SW 1271 (cell line): ENCODE measurements at places on chromosomes 1 and 21.
A peak's percentile ranks its signal among the peaks of the same experiment; 100 is the strongest.

GRCh38 chr1:205077934-205078311 is 6.3 kb downstream of the TMEM81 start:
- no peak for DNase-seq

GRCh38 chr1:209486861-209487593 is 96.5 kb upstream of the CAMK1G start:
- DNase-seq = no peak

DNA sequence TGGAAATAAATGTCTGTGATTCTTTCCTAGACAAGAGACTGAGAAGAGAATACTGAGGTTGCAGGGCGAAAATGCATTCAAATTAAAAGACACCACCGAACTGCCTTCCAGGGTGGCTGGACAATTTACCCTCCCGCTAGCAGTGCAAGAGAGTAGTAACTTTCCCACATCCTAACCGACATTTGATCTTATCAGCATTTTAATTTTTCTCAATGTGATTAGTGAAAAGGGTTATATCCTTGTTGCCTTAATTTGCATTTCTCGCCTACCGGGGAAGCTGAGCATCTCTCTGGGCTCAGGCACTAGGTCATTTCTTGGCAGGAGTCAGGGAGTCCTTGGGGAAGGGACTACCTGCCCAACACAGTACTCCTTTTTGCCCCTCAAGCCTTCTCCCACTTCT is 2.8 kb downstream of the TNFRSF8 start:
- no peak for DNase-seq

DNA sequence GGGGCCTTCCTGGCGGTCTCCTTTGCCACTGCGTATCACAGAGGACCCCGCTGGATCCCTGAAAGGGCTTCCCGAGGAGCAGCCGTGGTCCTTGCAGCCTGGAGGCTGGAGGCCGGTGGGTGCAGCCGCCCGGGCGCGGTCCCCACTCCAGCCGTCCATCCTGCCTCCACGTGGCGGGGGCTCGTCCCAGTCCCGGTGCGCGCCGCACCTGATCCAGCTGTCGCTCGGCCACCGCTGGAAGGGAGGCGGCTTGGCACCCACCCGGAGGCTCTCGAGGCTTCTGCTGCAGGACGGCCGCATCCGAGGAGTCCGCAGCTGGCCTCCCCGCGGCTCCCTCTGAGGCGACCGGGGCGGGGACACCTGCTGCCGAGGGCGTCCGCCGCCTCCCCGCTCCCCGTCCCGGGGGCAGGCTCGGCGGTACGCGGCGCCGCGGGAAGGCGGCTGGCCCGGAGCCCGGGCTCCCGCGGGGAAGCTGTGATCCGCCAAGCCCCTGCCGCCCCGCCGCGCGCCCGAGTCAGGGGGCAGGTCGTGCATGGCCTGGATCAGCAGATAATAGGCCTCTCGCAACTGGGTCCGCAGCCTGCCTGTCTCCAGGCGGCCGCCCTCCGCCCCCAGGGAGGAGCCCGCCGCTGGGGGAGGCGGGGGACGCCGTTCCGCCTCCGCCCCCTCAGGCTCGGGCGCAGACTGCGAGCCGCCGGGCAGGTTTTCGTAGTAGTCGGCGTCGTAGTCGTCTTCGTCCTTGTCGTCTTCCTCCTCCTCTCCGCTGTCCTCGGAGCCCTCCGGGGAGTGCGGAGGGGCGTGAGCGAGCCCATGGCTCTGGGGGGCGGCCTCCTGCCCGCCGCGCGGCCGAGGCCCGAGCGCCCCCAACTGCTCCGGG is at the start of gene SYDE2:
TSS of gene SYDE2 (minus strand) at position 554 of the 877 bp plus-strand sequence. CDS start at position 534, 20 bp downstream.
- peak; percentile 6 for DNase-seq

DNA sequence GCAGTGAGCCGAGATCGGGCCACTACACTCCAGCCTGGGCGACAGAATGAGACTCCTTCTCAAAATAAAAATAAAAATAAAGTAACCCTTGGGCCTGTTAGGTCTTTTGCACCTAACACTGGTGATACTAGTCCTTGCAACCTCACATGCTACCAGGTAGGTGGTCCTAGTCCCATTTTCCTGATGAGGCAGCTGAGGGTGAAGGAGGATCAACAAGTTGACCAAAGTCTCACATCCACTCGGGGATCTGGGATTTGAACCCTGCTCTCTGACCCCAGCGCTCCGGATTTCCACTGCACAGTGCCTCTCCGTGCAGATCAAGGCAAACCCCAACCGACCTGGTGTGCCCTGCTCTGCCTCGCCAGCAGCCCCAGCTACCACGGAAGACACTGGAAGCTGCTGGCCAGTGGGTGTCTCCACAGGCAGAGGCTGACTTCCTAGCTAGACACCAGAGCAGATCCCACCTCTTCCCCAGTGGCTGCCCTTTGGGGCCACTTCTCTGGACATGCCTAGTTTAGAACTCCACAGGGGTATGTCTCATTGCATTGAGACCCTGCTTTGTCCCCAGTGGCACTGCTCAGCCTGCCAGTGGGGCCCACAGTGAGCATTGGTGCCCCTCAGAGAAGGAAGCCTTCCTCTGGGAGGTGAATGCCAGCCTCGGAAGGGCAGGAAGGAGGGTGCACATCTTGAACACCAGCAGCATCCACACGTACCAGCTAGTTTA is 27.6 kb downstream of the LDLRAP1 start:
- DNase-seq = no peak

DNA sequence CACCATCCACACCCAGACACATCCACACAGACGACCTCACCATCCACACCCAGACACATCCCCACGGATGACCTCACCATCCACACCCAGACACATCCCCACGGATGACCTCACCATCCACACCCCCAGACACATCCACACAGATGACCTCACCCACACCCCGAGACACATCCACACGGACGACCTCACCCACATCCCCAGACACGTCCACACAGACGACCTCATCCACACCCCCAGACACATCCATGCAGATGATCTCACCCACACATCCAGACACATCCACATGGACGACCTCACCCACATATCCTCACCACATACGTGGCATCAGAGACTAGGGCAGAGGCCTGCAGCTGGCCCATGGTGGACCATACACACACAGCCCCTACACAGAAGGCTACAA is 14.7 kb upstream of the FABP3 start:
- DNase-seq = no peak

DNA sequence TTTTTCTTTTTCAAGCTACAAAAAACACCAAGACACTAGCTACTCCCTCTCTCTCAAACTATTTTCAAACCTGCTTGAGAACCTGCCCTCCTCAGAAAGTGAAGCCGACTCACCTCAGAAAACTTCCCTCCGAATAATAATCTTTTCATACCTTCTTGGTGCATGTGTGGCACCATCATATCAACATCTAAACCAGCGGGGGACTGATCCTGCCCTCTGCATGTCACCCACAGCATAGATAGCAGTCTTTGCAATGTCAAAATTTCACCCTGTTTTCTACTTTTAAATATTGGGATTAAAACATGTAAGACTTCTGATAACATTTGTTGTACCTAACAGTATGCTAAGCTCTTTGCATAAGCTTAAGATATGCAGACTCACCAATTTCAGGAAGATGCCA is 1260.3 kb downstream of the PLA2G4A start:
- no peak for DNase-seq
